AG04450 (cell line): ENCODE measurements at places on chromosomes 12 and 14. TPM values are rescaled to one million over a fixed set of nuclear protein-coding genes. Genes with fewer than 3 reads are reported as not detected.

HAL gene
- 0.02 and 0.06 TPM in 2 replicates for polyA plus RNA-seq

- DNase-seq: no peak
Measured at GRCh38 chr12:92210071-92210470, 64.4 kb upstream of the BTG1 start.

DNA sequence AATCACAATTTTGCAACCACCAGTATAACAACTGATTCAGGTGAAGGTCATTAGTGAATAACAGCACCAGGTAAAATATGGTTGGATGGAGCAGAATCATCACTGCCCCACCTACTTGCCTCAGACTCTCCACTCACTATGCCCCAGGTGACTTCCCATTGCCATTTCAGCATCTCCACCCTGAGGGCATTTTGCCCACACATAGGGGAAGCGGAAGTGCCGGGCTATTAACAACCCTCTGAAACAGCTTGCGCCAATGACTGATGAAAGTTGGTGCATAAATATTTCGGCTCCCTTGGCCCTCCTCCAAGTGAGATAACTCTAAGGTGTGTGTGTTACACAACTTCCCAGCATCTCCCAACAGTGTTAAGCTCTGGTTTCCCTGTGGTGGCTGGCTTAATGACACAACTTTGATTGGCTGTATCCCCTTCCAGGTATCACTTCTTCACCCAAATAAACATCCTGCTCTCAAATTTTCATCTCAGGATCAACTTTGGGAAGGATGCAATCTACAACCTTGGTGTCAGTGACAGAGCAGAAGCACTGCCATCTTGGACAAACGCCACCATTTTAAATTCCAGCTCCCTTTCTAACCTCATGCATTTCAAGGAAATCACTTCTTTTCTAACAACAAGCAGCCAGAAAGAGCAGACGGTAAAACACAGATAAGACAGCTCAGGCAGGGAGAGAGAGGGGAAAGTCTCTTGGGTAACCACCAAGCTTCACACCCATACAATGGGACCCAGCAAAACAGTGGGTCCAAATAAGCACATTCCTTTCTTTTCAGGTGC lies 73.6 kb upstream of the PPP2R5C start:
- no peak for DNase-seq

ADCY4 gene
- polyA plus RNA-seq: 0.04 TPM in 1 of 2 replicates, not detected in the other

DHH gene
- polyA plus RNA-seq: not detected in 2 replicates

- no peak for DNase-seq
Measured at GRCh38 chr12:25014961-25015360, 66.1 kb upstream of the BCAT1 start.

MUCL1 gene
- polyA plus RNA-seq: not detected in 2 replicates

DNA sequence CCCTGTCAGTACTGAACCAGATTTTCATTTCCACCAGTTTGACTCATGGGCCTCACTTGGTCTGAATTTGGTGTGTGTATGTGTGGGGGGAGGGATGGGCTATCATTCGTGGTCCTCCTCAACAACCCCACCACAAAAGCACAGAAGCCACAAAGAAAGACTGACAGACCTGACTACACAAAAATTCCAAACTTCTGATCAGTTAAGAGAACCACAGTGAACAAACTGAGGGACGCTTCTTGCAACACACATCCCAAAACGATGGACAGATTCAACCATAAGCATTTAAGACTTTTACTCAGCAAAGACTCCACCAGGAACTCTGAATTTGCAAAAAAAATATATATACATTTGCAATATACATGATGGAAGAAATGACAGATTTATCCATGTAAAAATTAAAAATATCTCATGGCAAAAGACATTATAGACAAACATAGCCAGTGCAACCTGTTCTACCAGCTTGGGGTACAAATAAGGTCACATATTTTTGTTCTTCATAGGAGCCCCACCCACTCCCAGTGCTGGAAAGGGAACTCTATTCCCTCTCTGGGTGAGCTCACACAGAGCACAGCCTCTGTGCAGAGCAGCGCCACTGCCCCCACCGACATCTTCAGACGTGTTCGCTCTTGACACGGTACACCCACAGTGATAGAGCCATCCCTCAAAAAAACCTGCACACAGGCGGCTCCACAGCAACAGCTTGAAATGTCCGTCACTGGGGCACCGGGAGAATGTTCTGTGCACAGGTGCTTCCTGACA lies 49.7 kb downstream of the JAG2 start:
- DNase-seq: no peak

DNA sequence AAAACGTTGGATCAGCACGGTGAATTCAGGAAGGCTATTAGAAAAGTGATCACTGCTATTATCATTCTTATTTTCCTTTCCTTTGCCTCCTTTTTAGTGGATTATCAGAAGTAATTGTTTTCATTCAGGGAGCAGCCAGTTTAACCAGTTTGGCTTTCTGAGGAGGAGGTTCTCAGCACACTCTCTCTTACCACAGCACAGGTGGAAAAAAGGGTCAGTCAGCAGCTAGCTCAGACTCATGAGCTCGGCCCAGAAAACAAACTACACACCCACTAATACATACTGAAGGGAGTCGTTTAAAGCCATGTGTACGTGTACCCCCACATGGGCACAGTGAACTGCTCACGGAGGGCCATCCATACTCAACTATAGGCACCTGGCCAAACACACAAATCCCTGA lies 23.2 kb upstream of the MAGOHB start:
- DNase-seq: no peak

SLC2A14 gene
- polyA plus RNA-seq: 0.12 and 0.17 TPM in 2 replicates

RNFT2 gene
- polyA plus RNA-seq: 2.1 and 2.3 TPM in 2 replicates

DNA sequence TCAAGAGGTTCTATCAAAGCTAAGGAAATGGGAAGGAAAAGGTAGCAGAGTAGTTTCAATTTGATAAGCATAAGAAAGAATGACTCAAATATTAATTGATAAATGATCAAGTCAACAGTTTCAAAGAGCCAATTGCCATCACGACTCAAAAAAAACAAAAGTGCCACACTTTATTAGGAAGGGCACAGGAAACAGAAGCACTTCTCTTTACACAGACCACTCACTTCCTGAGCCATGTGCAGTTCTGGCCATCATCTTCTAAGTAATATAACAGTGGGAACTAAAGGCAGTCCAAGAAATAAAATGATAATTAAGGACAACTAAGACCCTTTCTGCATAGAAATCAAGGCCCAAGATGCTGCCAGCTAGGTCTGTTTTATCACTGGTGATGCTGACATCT lies 13.2 kb downstream of the TM7SF3 start:
- no peak for DNase-seq

DNA sequence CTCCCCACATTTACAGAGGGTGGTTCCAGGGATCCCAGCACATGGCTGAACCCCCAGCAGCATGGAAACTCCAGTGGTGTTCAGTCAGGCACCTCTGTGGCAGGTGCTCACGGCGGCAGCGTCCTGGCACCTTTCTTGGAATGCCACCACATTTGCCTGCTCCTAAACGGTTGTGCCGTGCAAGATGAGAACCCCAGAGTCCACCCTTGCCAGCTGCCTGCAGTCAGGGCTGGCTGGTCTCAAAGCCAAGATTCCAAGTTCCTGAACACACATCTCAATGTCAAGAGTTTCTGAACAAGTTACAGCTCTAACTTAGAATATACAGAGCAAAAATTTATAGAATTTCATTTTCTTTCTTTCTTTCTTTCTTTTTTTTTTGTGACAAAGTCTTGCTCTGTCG lies 38.7 kb downstream of the DDX51 start:
- DNase-seq: no peak

DNA sequence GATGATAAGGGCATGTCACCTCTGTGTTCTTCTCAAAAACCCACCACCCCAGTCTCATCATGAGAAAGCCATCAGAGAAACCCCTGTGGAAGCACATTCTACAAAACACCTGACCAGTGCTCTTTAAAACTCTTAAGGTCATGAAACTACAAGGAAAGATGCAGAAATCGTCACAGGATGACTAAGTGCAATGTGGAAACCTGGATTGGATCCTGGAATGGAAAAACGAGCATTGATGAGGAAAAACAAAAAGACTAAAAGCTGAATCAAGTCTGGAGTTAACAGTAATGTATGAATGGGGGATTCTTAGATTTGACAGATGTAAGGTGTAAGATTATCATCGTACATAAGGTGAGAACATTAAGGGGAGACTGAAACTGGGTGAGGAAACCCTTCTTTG lies 211.0 kb downstream of the TBX5 start:
- no peak for DNase-seq

- no peak for DNase-seq
Measured at GRCh38 chr12:58819345-58819744, 101.0 kb downstream of the LRIG3 start.

- DNase-seq: no peak
Measured at GRCh38 chr12:130214686-130215395, 52.6 kb downstream of the FZD10 start.

SLCO1C1 gene
- polyA plus RNA-seq: not detected in 2 replicates

DNA sequence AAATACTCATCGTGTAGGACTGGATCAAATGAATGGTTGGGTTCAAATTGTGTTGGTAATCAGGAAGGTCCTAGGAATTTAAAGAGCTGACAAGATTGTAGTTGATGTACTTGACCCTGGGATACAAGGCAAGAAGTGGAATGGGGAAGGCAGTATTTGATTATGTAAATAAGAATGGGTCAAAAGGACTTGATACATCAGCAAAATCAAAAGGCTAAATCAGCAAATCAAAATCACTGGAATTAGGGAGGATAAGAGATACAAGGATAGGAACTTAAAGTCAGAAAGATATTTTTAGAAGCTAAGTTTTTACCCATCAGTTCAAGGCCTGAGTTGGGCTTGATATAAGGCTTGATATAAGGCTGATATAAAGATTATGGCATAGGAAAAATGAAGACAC lies 65.8 kb downstream of the VEZT start:
- no peak for DNase-seq

- no peak for DNase-seq
Measured at GRCh38 chr14:105138021-105138541, 30.5 kb downstream of the JAG2 start.

DNA sequence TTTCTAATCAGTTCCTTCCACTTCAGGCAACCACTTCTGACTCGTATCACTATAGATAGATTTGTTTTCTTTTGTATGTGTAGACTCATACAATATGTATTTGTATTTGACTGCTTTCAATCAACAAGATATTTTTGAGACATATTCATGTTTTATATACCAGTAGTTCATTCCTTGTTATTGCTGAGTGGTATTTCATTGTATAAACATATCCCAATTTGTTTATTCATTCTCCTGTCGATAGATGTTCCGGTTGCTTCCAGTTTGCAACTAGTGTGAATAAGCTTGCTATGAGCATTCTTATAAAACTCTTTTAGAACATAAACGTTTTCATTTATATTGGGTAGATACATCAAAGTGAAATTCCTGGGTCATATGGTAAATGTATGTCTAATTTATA lies 119.2 kb downstream of the FIGNL2 start:
- no peak for DNase-seq

DNA sequence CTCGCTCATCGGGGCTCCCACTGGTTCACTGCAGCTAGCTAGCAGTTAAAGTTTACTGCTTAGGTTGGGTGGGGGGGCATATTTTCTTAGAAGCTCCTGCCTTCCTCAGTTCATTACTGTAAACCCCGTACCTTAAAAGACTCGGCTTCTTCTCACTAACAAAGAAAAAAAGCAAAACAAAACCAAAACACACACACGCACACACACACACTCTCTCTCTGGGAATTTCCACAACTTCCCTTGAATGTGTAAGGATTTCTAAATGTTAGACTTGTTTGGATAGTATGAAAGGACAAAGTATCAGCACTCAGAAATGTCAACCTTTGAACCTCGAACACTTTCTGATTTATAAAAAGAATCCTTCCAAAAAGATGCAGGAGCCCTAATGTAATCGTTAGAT lies 927 bp downstream of the PTHLH start:
- no peak for DNase-seq

C12orf50 gene
- polyA plus RNA-seq: not detected in 2 replicates

ASPG gene
- not detected in 2 replicates for polyA plus RNA-seq

- DNase-seq: no peak
Measured at GRCh38 chr12:111105294-111105693, 184.9 kb upstream of the MYL2 start.

GRCh38 chr14:56774503-56774902 lies 35.8 kb downstream of the OTX2 start:
- no peak for DNase-seq

DNA sequence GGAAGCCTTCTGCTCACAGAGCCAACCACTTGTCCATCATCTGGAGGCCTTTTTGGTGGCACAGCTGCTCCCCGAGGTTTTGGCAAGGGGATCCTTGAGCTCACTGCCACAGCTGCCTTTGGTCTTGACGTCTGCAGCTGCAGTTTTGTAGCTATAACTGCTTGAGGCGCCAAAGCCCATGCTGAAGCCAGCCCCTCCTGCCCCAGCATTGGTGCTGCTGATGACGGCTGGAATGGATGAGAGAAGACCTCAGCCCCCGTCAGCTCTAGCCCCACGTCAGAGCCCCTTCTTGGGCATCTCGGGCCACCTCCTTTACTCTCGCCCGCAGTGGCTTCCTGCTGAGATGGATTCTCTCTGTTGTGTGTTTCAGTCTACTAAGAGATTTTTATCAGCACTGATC lies 12.3 kb upstream of the KRT74 start:
- no peak for DNase-seq

ACVR1B gene
- polyA plus RNA-seq: 16.4 and 16.6 TPM in 2 replicates

- no peak for DNase-seq
Measured at GRCh38 chr12:3134126-3134525, 56.9 kb downstream of the TSPAN9 start.

KLRD1 gene
- polyA plus RNA-seq: 0.11 and 0.33 TPM in 2 replicates

DNA sequence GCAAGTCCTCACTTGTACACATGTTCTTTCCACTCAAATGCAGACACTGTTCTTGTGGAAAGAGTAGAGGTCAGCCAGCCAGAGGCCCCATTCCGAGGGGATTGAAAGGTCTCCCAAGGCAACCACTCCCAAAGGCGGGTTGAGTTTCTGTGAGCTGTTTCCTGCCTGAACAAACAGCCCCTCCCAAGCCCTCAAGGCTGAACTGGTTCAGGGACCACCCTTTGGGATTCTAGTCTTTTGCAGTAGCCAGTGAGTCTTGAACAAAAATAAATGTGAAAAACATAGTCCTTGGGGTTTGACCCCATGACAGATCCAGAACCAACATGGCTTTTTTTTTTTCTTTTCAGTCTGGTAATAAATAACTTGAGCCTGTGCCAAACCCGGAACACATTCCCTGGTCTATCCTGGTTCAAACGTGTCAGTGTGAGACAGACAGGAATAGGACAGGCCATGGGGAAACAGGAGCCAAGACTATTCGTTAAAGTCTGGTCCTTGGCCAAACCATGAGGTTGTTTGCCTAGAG lies 17.6 kb upstream of the STK38L start:
- DNase-seq: no peak

CLEC2B gene
- 1.4 and 2.1 TPM in 2 replicates for polyA plus RNA-seq

- no peak for DNase-seq
Measured at GRCh38 chr14:102252834-102253801, 51.8 kb downstream of the MOK start.

GRCh38 chr14:20652996-20653975 lies 11.8 kb upstream of the OR6S1 start:
- no peak for DNase-seq

VDR gene
- 11.9 and 13.6 TPM in 2 replicates for polyA plus RNA-seq

CCDC184 gene
- 0.24 and 0.32 TPM in 2 replicates for polyA plus RNA-seq

TSPAN9 gene
- 68.0 and 72.7 TPM in 2 replicates for polyA plus RNA-seq

PPP1R36 gene
- polyA plus RNA-seq: 0.31 and 0.38 TPM in 2 replicates
